Retina (tissue), 1 donor: ENCODE measurements at places on chromosomes 12 and 14.

- no peak for DNase-seq
These were observed 199.0 kb downstream of the RAD51B start for GRCh38 chr14:68018598-68018997.

DNA sequence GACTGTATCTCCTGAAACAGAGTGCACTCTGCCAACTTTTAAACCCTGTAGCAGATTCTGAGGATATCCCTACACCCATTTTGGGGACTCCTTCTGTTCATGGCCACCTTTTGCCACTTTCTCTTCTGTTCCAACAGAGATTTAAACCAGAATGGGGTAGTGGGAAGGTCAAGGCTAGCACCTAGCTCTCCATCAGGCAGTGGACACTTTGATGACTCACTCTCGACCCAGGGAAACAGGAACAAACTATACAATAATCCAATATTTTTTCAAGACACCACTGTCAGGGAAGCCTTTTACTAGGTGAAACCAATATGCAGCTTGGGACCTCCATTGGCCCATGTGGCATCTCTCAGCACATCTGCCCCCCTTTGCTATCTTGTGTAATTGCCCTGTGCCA is 103.6 kb downstream of the DAAM1 start:
- no peak for DNase-seq

DNA sequence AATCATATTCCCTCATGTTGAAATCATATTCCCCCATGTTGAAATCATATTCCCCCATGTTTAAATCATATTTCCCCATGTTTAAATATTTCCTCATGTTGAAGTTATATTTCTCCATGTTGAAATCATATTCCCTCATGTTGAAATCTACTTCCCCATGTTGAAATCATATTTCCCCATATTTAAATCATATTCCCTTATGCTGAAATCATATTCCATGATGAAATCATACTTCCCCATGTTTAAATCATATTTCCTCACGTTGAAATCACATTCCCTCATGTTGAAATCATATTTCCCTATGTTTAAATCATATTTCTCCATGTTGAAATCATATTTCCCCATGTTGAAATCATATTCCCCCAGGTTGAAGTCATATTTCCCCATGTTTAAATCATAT is 34.6 kb upstream of the ADGRD1 start:
- no peak for DNase-seq

GRCh38 chr14:33700052-33700451 is 250.8 kb downstream of the EGLN3 start:
- DNase-seq: no peak

DNA sequence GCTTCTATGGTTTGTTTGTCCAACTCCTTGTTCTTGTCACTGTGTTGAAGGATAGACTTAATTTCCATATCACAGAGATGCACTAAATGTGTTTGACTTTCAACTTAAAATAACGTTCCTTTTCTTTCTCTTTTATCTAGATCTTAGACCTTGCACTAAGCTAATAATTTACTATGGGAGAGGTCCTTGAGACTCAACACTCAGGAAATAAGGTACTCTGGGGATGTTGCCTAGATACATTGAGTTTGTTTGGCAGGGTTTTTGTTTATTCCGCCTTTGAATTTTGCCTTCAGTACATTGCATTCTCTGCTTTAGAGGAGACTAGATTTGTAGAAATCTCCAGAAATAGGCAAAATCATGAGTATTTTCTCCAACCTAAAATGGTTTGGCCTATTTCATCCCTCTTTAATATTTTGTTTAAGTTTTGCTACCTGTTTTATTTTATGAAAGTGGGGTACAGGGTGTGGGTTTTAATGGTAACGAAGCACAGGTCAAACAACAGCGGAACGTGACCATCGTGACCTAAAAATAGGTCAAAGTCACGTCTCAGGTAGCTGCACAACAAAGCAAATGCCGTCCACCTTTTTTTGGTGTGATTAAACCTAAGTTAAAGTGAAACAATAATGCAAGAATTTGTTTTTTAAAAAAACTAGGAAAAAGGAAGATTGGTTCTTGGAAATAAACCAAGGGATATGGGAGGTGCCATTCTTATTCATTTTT is 115.3 kb upstream of the CPSF6 start:
- DNase-seq: no peak

DNA sequence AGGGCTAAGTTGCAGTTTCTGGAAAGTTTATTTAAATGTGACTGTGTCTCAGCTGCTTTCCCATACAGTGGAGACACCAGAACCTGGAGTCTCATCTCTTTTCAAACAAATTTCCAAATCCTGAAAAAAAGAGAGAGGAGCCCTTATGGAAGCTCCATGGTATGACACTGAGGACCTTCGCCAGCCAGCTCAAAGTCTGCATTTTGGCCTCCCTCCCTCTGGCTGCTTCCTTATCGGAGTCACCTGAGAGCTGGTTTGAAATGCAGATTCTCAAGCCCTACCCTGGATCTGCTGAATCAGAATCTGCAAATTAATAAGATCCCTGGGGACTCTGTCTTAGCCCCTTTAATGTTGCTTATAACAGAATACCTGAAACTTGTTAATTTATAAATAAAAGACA is 21.7 kb upstream of the JDP2 start:
- no peak for DNase-seq

GRCh38 chr14:81559385-81559784 is 25.7 kb upstream of the SEL1L start:
- no peak for DNase-seq

GRCh38 chr12:38890102-38890855 is 15.1 kb downstream of the CPNE8 start:
- no peak for DNase-seq

DNA sequence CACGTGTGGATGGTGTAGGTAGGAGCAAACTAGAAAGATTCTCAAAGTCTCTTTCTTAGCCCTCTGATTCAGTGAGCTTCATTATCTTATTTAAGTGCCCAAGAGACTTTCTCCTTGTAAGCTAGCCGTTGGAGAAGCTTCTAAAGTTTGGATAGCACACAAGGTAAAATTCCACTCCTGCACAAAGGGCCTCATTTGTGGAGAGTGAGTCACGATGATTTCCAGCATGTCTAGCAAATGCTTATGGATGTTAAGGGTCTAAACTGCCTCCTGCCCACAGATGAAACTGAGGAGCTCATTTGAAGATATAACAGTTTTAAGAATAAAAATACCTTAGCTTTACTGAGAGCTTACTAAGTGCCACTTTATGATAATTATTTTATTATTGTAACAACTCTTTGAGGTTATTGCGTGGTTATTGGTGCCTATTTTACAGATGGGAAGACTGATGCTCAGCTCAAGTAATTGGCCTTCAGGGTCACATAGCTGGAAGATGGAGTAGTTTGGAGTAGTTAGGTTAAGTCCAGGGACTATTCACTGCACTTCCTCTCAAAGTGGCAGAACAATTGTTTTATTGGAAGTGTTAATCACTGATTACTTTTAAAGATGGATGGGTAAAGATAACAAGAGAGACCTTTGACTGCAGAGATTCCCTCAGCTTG is 78.7 kb upstream of the HIF1A start:
- no peak for DNase-seq

DNA sequence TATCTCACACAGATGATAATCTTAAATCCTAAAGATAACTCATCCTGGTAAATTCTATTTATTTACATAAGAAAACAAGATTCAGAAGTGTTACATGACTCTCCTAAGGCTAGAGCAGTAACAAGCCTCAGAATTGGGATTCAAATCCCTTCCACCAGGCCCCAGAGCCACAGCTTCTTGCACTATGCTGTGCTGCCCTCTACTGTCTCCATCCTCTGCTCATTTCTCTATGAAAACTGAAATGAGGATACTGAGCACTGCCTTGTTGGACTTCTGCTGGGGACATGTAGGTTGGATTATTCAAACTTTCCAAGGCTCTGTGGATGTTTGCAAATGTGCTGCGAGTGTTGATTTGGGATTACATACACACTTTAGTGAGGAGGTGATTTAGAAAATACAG is 23.5 kb upstream of the C12orf50 start:
- DNase-seq: no peak
